ENCODE measurements at places on chromosomes 5 and 9. TPM values are rescaled to one million over a fixed set of nuclear protein-coding genes. Genes with fewer than 3 reads are reported as not detected.

ZDHHC12 gene
- 96.2 TPM for total RNA-seq

ADAMTSL2 gene
- not detected for total RNA-seq

CAPSL gene
- not detected for total RNA-seq

SLC25A2 gene
- not detected for total RNA-seq

OSMR gene
- total RNA-seq: 77.8 TPM

STOML2 gene
- 175 TPM for total RNA-seq

RABL6 gene
- 72.3 TPM for total RNA-seq

LCP2 gene
- not detected for total RNA-seq

TRAF1 gene
- 4.2 TPM for total RNA-seq

ELAVL2 gene
- total RNA-seq: not detected

ASB6 gene
- total RNA-seq: 25.8 TPM

LHFPL2 gene
- total RNA-seq: 49.7 TPM

RAI14 gene
- 79.4 TPM for total RNA-seq

LCN1 gene
- total RNA-seq: not detected

Measured in A549 treated with ZK216348 at 1 μM for 4 hours (cell line).